Endothelial cell (in vitro differentiated cells): ENCODE measurements at places on chromosomes 7 and 10.

DNA sequence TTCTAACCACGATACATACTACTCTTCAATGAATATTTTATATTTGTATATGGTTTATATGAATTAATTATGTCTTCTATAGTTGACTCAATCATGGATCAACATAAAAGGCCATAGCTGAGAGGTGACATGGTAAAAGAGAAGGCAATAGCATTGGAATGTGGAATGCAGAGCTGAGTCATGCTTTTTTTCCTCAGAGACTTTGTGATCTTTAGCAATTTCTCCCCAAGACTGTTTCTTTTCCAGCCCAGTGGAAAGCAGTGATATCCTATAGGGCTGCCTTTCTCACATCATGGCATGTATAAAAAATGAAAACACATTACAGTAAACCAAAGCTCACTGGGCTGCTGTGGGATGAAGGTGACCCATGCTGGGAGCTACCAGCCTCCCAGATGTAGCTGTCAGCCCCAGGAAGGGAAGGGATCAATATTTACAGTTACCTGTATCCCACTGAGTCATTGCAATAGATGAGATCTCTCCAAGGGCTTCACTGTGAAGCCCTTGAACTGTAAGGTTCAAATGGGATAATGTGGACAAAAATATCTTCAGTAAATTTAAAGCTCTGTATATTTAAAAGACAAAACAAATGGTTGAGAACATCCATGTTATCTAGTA lies 30.2 kb downstream of the SLC39A12 start:
- no peak for DNase-seq

- no peak for DNase-seq
These were observed 105.6 kb downstream of the NSUN6 start for GRCh38 chr10:18545621-18546305.

GRCh38 chr7:1922870-1923236 lies 252.8 kb downstream of the ELFN1 start:
- no peak for DNase-seq

- no peak for DNase-seq
These were observed 114.0 kb downstream of the INPP5A start for GRCh38 chr10:132651511-132652029.

DNA sequence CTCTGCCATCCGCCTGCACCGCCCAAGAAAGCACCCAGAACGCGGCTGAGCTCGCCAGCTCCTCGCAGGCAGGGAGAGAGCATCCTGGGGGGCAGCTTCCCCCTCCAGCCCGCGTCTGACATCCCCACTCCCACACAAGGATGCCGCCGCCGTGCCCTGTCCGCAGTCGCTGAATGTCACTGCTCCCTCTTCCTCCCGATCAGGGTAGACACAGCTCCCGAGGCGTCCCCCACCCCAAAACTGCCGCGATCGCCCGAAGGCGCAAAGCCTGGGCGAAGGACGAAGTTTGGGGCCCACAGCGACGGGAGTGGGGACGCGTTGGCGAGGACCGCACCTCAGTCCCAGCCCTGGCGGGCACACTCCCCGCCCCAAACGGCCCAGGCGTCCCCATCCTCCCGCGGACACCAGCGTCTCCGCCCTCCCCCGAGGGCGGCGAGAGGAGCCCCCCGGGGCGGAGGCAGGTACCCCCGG lies 1.5 kb upstream of the KAT6B start:
- peak; percentile 34 for DNase-seq

DNA sequence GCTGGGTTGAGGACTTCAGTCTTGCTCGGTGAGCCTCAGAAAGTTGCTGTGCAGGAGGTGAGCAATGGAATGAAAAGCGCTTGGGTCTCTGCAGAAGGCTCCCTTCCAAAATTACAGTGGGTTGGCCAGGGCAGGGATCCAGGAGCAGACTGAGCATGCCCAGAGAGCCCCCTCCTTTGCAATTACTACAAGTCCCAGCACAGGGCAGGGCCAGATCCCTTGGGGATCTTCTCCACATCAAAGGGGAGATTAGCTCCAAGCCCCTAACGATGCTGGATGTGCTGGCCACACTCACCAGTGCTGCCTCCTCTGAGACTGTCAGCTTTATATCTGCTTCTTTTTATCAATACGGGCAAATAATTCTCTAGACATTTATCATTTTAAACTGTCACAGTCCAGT lies 337.5 kb downstream of the RPS24 start:
- DNase-seq, result no peak

DNA sequence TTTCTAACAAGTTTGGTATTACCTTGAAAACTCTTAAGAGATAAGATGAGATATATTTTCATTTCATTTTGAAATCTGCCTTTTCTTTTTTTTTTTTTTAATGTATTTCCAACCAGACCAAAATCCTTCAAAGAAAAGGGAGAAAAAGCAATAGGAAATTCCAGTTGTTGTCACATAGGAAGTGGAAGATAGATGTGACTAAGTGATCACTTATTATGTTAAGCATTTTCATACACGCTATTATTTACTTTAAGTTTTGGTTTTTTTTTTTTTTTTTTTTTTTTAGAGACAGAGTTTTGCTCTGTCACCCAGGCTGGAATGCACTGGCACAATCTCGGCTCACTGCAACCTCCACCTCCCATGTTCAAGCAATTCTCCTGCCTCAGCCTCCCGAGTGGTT lies 197.2 kb upstream of the FRMD4A start:
- DNase-seq, result no peak
